ENCODE measurements at places on chromosomes 2 and 18.

DNA sequence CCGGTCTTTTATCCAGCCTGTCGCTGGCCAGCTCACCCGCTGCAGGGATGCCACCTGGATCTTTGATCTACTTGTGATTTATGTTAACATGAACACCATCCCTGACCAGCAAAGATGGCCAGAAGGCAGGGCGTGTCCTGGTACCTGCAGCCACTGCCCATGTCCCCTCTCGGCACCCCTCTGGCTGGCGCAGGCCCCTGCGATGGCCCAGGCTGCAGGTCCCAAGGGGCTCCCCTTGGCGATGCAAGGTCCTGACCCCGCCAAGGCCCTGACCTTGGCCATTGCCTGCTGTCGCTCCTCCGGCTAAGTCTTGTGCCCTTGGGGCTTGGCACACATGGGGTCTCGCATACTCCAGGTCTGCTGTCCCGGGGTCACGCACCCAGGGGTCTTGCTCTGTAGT, 214.9 kb downstream of the TWIST2 start:
- no peak for DNase-seq

GRCh38 chr2:28637066-28638047, 114.3 kb upstream of the PPP1CB start:
- DNase-seq = no peak

GRCh38 chr2:240435457-240435947, at the start of gene GPC1:
TSS of gene GPC1 (plus strand) at chr2:240435663. CDS start at chr2:240435919, 256 bp downstream.
- DNase-seq = no peak

GRCh38 chr2:120894966-120895365, 159.3 kb downstream of the GLI2 start:
- no peak for DNase-seq

GRCh38 chr2:56375251-56375650, 191.5 kb downstream of the CCDC85A start:
- no peak for DNase-seq

- DNase-seq = no peak
Observed at GRCh38 chr2:217706095-217706494, 296.7 kb downstream of the TNS1 start.

Data from DMS79 (cell line).